ENCODE measurements at places on chromosomes 16 and 17. TPM values are rescaled to one million over a fixed set of nuclear protein-coding genes. Genes with fewer than 3 reads are reported as not detected.

SMTNL2 gene
- 17.4 TPM for total RNA-seq

ZNHIT3 gene
- total RNA-seq, result 27.3 TPM

RDM1 gene
- total RNA-seq, result 0.99 TPM

NECAB2 gene
- total RNA-seq, result 7.3 TPM

AGRP gene
- not detected for total RNA-seq

Measured in camera-type eye (tissue), 1 donor.